ENCODE measurements at places on chromosomes 1 and 21.

GRCh38 chr21:32380940-32381339 lies 11.9 kb downstream of the URB1 start:
- DNase-seq = no peak

DNA sequence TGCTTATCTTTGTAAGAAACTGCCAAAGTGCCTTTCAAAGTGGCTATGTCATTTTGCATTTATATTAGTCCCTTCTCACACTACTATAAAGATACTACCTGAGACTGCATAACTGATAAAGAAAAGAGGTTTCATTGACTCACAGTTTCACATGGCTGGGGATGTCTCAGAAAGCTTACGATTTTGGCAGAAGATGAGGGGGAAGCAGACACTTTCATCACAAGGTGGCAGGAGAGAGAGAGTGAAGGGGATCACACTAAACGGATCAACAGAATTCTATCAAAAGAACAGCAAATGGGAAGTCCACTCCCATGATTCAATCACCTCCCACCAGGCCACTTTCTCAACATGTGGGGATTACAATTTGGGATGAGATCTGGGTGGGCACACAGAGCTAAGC lies 1352.0 kb upstream of the B3GALT2 start:
- DNase-seq = no peak

- no peak for DNase-seq
These were observed 104.4 kb downstream of the NFIA start for GRCh38 chr1:61186753-61187152.

GRCh38 chr1:59248758-59249157 lies 48.1 kb upstream of the FGGY start:
- no peak for DNase-seq

- no peak for DNase-seq
These were observed 30.1 kb upstream of the GPR137B start for GRCh38 chr1:236112332-236112627.

- DNase-seq = peak; percentile 4
These were observed 111.6 kb upstream of the ZC3H12A start for GRCh38 chr1:37362594-37363385.

- DNase-seq = no peak
These were observed 253.7 kb downstream of the CACNA1E start for GRCh38 chr1:181737056-181737455.

DNA sequence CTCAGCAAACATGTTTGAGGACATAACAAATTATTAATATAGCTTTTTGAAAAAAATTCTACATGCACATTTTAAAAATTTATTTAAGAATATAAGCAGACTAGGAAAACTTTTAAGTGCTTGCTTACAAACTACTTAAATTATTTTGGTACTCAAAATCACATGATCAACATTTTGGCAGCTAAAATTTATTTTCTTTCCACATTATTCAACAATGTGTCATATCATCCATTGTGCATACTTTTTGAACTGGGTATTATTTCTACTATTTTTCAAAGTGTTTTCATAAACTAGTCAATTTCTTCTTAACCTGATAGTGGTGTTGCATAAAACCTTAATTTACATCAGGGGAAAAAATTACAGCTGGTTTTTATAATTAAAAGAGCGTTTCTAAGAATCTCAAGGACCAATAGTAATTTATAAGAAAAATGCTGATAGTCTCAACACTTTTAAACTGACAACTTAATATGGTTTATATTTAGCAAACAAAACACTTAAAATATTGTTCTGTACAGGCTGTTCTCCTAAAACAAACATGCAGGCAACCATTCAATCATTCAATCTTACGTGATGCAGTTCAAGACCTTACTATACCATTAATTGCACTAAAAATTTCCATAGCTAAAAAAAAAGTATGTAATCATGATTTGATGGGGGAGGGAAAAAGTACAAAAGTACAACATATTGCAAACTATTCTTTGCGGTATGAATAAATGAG lies 105.0 kb downstream of the GPATCH2 start:
- no peak for DNase-seq

- no peak for DNase-seq
These were observed 5.6 kb downstream of the AK4 start for GRCh38 chr1:65153635-65154034.

- DNase-seq = no peak
These were observed 58.4 kb downstream of the SIPA1L2 start for GRCh38 chr1:232571523-232571922.

DNA sequence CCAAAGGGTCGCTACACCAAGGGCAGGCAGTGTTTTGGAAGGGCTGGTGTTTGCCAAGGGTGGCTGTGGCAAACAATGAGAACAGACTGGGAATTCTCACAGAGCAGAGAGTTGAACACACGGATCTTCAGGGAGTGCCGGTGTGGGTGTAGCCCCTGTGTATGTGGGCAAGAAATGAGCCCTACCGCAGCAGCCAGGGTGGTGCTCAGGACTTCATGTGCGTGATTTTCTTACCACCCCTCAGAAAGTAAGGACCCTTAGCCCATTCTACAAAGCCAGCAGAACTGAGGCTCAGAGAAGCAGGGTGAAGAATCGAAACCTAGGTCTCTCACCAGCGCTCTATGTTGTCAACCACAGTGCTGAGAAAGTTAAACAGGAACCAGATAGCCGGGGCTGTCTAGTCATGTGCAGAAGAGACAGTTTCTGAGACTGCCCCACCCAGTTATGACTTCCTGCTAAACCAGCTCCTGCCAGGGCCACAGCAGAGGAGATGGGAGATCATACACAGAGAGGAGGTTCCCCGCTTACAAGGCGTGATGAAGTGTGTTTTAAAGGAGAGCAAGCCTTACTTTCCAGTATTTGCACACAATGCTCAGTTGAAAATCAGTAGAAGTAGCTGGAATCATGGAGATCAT lies 21.9 kb upstream of the MORC3 start:
- DNase-seq = no peak

DNA sequence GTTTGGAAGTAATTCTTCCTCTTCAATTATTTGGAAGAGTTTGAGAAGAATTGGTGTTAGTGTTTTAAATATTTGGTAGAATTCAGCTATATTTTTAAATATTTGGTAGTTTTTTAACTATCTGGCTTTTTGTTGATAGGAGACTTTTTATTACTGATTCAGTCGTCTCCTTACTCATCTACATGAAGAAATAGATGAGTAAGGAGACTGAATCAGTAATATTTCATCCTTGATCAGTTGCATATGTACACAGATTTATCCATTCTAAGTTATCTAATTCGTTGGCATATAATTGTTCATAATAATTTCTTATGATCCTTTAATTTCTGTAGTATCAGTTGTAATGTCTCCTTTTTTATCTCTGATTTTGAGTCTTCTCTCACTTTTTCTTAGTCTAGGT lies 224.1 kb downstream of the GPR52 start:
- no peak for DNase-seq

DNA sequence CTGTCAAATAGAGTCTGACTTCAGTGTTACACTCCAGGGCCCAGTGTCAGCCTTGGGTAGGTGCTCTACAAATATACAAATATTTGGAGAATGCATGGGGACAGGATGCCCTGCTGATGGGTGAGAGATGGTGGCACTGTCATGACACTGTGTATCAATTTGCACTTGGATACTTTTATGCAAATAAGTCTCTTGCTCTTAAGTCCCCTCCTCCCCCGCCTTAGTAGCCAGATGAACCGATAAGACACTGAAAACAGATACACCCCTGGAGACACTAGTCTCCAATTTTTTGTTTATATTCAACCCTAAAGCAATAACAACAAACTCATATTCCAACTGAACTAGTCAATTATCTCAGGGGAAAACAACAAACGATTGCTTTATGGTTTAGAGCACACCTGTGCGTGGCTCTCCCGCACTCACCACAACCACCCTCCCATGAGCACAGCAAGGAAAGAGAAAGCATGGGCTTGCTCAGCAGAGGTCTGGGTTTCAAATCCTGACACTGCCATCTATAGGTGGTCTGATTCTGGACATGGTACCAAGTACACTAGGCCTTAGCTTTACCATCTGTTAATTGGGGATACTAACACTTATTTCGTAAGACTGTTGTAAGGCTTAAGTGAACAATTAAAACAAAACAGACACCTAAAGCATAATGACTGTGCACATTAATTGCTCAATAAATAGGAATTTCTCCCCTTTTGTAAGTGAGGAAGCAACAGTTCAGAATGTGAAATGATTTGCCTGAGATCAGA lies 50.3 kb downstream of the HIVEP3 start:
- no peak for DNase-seq

DNA sequence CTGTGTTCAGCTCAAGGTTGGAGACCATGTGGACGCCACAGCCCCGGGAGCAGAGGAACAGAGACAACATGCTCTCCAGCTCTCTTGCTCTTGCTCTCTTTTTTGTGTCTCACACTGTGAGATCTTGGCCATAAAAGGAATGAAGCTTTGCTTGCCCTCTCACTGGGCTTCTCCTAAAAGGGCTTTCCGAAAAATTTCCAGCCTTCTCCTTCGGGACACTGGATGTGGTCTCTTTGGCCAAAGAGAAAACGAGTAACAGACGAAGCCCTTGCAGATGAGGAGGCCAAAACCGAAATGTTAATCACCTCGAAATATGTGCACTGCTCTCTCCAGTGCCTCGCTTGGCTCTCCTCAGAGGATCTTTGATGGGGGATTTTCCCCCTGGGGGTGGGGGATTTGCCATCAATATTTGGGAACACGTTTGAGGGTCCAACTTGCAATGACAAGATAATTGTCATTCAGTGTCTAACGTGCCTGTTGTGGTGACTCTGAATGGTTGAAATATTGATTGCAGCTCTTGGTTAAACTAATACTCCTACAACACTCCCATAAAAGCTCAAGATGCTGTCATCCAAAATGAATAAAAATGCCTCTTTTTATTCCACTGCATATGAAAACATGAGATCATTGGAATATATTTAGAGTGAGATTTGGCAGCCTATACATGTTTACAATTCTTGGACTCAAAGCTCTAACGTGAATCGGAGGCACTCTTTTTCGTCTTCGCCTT lies 68.6 kb upstream of the ANGPTL1 start:
- no peak for DNase-seq

DNA sequence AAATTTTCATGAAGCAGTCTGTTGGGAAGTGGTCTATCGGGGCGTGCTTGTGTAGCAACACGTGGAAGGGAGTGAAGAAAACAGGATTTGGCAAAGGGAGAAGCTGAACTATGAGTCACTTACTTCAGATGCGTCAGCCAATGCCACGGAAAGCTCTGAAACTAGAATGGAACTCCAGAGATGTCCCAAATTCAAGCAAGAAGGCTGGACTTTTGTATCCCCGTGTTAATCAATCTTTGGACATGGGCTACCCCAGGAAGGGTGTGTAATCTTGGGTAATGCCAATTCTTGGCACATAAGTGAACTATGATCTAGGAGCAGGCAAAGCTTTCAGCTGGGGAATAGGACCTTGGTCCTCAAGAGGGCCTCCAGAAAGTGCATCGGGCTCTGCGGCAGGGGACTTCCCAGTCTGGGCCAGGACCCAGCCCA lies 102.6 kb downstream of the ADSS2 start:
- no peak for DNase-seq

GRCh38 chr1:42930178-42931107 lies 28.2 kb downstream of the SLC2A1 start:
- no peak for DNase-seq

DNA sequence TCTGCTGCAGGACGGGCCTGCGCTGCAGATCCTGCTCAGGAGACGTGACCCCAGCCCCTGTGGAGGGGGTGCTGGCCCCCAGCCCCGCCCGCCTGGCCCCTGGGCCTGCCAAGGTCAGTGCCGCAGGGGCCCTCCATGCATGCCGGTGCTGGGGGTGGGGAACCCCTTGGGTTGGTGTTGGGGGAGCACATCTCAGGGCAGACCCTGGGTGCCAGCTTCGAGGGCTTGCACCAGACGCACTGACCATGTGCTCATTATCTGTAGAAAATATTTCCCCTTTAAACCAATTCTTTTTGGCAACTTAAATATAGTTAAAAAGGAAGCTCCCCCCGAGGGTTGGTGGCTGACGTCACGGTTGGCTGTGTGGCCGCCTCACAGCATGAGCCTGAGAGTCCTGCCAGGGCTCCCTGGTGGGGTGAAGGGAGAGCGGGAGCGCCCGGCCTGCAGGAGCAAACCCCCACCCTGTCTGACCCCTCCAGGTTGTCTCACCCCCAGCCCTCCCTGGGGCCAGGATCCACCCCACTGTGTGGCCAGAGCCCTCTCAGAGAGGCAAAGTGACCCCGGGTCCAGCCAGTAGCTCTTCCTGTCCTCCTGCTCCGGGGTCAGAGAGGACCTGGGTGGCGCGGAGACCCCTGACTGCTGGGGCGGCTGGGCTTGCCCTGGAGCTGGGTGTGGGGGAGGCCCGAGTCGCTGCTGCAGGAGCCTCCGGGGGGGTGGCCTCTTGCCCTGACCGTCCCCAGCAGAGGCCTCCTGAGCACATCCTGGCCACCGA lies 5.3 kb upstream of the PFKL start:
- no peak for DNase-seq

DNA sequence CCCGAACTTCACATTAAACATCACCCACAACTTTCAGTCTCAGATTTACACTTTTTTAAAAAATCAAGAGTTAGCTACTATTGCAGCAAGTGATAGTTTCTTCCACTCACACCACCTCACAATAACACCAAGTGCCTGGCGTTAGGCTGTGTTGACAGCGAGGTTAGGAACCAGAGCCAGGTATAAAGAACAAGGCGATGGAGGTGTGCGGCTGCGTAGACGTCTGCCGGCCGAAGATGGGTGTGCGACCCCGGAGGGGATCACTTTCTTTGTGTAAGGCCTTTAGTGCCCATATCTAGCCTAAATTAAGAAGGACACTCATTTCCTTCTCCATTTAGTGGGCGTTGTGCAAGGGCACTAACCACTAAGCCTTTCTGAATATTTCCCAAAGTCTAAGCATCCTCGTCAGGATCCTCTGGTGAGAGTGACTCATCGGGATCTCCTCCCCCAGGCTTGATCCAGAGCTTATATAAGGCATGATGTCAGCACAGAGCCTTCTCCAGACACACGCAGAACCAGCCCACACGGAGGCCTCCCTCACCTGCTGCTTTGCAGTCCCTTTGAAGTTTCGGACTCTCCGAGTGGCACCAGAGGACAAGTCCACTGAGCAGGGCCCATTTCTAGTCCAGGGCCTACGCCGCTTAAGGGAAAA lies 11.8 kb downstream of the NHLH2 start:
- DNase-seq = no peak

DNA sequence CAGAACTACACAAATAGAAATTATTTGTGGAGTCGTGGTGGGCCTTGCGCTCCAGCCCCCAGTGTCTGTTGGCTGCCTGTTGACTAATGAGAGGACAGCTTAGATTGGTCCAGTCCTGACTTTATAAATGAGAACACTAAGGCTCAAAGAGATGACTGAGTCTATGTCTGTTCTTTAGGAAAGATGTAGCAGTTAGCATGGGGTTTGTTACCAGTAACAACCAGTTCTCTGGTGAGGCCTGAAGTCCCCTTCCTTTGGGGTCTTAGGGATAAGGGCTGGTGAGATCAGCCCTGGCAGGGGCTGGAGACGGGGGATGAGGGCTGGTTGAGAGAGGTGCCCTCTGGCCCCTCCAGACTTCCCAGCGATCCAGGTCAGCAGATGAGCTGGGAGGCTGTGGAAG lies 9.1 kb downstream of the TOR3A start:
- DNase-seq = no peak

- DNase-seq = no peak
These were observed 44.6 kb upstream of the GREM2 start for GRCh38 chr1:240656531-240656930.

- no peak for DNase-seq
These were observed 507.9 kb downstream of the TTLL7 start for GRCh38 chr1:83490988-83491387.
